SJSA1 (cell line): ENCODE measurements at places on chromosomes 1 and 21.
A peak's percentile ranks its signal among the peaks of the same experiment; 100 is the strongest.

GRCh38 chr1:11473491-11474034 lies 5.4 kb upstream of the DISP3 start:
- peaks cover 12% of the 10 kb centered on the region for H3K27me3 ChIP-seq
- H3K36me3 ChIP-seq: no peaks in the 10 kb centered on the region
- no peak overlapping the region for H3K27ac ChIP-seq
- DNase-seq: no peak
- no peak overlapping the region for H3K4me3 ChIP-seq

DNA sequence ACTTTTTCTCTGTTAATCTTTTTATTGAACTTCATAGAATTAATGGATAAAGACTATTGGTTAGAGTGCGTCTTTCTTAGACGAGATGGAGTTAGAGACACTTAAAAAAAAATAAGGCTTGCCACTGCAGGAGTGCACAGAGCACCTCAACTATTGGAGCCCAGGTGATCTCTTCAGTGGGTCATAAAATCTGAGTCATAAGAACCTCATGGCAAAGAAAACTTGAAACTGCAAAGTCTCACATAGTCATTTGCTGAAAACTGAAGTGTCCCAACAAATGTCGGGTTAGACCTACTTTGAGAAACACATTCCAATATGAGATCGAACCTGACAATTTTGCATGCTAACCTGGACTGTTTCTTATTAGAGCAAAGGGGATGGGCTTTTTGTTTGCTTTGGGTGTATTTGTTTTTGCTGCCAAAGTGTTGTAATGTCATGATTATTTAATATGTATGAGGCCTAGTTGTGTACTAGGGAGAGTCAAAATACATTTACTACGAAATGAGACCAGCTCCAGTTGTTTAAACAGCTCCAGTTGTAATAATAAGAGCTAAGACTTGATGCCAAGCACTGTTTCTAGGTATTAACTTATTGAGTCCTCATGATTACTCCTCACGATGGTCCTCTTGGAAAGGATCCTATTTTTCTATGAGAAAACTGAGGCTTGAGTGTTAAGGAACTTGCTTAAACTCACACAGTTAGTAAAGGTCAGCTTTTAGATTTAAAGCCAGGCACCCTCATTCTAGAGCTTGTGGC lies 65.1 kb downstream of the DDR2 start:
- H3K4me1 ChIP-seq: peaks cover 24% of the 10 kb centered on the region
- no peak for DNase-seq

- no peaks in the 10 kb centered on the region for H3K27me3 ChIP-seq
- H3K27ac ChIP-seq: peak overlapping the region; percentile 65
- no peaks in the 10 kb centered on the region for H3K36me3 ChIP-seq
- no peak overlapping the region for H3K4me3 ChIP-seq
Observed at GRCh38 chr1:97192872-97193572, 471.4 kb downstream of the PTBP2 start.

GRCh38 chr1:6785318-6785727 lies at the start of gene CAMTA1:
Gene CAMTA1 (plus strand): TSS chr1:6785454. CDS start chr1:6785531, 77 bp downstream.
- H3K27me3 ChIP-seq: no peaks in the 10 kb centered on the region
- peaks cover 10% of the 10 kb centered on the region for H3K36me3 ChIP-seq
- peaks cover 23% of the 10 kb centered on the region for H3K4me1 ChIP-seq
- H3K4me3 ChIP-seq: peak within 1 kb of the TSS; percentile 90

DNA sequence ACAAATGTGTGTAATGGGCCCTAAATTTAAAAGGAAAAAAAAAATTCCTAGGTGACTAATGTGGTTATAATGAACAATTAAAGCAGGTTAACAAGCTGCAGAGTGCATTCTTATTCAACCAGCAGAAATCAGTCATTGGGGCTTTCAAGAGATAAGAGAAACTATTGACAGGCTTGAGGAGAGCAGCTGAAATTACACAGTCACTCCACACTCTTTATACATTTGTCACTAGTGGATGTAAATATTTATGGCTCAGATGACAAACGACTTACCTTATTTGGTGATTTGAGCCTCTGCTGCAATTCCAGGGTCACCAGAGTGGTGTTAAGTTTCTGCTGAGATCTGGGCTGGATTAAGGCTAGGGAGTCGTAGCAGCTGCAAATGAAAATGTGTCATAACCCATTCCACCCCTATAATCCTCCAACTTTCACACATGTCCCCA lies 896.3 kb downstream of the TTLL7 start:
- peaks cover 16% of the 10 kb centered on the region for H3K4me1 ChIP-seq
- no peaks in the 10 kb centered on the region for H3K27me3 ChIP-seq
- no peak overlapping the region for H3K4me3 ChIP-seq
- H3K27ac ChIP-seq: no peak overlapping the region
- DNase-seq: peak; percentile 44

- no peaks in the 10 kb centered on the region for H3K27me3 ChIP-seq
- H3K27ac ChIP-seq: no peak overlapping the region
- no peaks in the 10 kb centered on the region for H3K4me1 ChIP-seq
- H3K4me3 ChIP-seq: no peak overlapping the region
- no peak for DNase-seq
- peaks cover 12% of the 10 kb centered on the region for H3K36me3 ChIP-seq
Observed at GRCh38 chr1:246537887-246538286, 28.2 kb downstream of the TFB2M start.
